Esophagus squamous epithelium (tissue), 5 donors: ENCODE measurements at places on chromosomes 4 and X. TPM values are rescaled to one million over a fixed set of nuclear protein-coding genes. Genes with fewer than 3 reads are reported as not detected.

DNA sequence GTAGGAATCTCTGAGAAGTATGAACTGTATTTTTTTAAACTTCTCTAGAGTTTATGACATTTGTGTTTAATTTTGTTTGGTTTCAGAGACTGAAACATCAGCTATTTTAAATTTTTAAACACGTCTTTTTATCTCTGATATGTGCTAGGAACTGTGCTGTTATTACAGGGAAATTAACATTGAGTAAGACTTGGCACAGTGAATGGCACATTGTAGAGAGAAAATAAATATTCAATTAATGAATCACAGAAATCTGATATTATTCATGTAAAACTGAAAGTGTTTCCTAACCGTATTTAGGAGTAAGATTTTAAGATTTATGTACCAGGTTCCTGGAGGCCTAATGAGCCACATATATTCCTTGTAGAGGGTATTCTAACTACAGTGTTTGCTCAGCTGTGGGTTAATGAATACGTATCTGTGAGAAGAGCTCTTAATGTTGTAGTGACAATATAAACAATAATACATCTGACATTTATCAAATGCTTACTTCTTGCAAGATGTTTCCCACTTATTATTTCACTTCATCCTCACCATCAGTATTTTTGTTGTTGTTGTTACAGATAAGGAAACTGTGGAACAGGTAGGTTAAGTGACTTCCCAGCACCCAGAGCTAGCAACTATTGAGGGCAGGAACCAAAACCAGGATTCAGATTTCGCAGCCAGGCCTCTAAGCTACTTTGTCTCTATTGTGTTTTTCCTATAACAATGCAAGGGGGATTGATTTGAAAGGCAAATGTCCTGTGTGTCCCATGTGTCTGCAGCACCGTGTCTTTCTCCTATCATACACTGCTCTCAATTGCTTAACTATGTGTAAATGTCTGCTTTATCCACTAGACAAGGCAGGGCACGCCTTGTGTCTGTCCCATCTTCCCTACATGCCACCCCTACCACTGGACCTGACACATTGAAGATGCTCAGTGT is 121.1 kb upstream of the FAM9C start:
- no peak for DNase-seq

DNA sequence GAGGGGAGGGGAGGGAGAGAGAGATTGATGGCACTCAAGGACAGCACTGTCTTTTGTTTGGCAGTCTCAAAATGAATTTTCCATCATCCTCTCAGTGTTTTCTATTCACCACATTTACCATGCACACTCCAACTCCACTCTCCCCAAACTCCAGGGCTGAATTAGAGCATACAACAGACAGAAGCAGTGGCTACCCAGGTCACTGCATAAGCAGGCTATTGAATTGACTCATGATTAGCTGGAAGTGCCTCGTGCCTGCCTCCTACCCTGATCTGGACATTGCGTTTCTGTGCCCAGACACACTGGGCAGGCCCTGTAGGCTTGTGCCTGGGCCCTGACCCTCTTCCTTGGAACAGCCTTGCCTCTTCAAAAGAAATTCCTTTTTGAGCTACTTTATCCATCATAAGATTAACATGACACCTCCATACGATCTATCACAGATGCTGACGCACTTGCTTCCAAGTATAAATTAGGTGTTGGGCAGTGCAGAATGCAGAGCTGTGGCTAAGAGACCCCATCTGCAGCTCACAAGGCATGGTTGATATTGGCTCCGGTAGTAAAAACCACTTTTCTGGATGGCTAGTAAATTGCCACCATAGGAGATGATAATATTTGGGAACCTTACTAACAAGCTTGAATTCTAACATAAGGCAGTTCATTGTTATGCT is 752.9 kb downstream of the RPA4 start:
- DNase-seq: no peak

DNA sequence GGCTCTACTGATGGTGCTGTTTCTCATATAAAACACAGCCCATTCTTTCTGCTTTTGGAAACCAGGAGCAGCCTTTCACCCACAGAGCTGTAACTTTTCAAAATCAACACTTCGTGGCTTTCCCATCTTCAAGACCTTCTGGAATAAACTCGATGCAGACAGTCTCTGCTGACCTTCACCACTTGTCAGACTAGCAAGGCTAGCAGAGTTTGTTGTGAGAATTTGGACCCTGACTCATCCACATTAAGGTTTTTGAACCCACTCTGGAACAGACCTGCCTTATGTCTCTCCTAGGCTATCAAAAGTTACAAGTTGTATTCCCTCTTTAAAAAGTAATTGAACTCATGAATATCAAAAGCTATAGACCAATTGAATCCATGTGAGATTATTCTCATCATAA is 88.6 kb downstream of the MAML3 start:
- DNase-seq: no peak

DNA sequence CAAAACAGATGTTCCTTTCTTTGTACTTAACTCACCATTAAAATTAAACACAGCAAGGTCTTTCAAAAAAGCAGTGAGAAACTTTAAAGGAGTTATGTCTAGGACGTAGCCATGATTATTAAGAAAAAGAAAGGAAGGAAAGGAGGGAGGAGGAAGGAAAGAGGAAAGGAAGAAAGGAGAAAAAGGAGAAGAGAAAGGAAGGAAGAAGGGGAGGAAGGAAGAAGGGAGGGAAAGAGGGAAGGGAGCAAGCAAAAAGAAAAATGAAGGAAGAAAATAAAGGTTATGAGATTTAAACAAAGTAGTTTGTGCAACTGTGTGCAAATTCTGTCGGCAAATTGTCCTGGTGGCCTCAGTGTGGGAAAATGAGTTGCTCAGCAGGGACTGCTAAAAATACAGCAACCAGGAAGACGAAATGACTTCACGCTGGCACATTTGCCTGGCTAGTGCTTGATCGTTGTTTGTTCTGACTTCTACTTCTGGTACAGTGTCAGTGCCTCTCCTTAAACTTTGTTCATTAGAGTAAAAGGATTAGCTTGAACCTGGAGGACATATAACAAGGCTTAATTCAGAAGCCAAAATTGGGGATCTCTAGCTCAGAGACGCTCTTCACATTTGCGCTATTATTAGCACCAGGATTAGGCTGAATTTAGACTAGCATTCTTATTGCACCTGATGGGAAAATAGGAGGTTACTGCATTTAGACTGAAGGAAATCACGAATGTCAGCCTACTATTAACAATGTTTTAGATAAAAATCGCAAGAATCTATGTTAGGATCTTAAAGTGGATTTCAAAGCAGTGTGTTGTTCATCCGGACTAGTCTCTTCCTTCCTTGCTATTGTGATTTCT is 81.2 kb downstream of the DCK start:
- no peak for DNase-seq

The SLC9B2 gene
- total RNA-seq: 5.0 TPM

DNA sequence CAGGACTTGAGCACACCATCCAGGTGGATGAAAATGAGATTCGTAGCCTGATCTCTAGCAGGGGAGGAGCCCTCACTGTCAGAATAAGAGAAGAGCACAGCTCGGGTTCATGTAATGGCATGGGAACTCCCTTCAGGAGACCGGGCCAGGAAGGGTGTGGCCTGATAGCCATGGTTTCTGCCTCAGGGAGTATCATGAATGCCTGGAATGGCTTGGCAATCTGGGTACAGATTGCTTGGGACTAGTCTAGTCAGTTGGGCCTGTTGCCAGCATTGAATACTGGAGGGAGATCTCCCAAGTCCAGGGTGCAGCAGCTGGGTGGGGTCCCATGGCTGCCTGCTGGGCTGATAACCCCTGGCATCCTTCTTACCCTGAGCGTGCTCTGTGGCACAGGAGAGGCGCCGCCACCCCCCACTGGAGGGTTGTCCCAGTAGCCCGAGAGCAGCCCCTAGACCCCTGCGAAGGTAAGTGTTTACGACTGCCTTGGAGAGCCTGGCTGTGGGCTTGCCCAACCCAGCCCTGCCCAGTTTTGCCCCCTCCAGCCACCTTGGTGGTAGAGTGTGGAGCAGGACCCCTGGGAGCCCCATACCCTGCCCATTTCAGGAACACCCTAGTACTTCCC is 298.8 kb downstream of the TEX13A start:
- DNase-seq: no peak

- DNase-seq: no peak
Observed at GRCh38 chrX:13009273-13009672, 34.4 kb downstream of the TMSB4X start.

The NDST3 gene
- total RNA-seq: not detected

The FRAS1 gene
- total RNA-seq: 11.4 TPM

DNA sequence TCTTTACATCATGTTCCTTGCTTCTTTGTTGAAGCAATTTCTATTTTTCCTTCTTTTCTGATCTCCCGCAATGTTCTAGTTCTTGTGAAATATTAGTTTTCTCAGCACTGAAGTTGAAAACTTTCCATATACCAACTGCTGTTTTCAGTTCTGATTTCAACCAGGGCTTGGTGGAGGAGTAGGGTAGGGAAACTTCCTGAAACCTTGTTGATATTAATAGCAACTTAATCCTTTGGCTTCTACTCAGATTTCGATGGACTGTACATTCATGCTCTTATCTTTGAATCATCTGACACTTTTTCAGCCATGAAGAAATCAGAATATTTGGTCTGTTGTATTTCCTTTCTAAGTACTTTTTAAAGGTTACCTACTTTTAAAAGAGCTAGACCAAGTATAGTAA is 315.8 kb downstream of the RPA4 start:
- DNase-seq: no peak

- no peak for DNase-seq
Observed at GRCh38 chr4:76594173-76594572, 159.1 kb downstream of the SHROOM3 start.

GRCh38 chr4:42133006-42133405 is 19.4 kb downstream of the BEND4 start:
- no peak for DNase-seq

DNA sequence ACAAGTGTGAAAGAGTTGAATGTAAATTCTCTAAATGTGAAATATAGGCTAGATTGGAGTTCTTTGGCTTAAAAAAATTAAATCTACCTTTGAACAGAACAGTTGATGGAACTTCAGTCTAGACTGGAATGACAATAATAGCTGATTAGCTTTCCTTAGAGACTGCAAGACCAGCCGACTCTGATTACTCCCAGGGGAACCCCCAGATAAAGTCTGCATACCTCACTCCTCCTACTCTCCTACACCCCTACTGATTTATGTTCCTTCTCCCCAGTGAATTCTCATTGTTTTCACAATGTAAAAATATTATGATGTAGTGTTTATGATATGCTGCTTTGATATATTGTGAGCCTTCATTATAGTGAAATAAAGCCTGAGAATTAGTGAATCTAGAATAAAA is 241.3 kb downstream of the CFAP299 start:
- no peak for DNase-seq

DNA sequence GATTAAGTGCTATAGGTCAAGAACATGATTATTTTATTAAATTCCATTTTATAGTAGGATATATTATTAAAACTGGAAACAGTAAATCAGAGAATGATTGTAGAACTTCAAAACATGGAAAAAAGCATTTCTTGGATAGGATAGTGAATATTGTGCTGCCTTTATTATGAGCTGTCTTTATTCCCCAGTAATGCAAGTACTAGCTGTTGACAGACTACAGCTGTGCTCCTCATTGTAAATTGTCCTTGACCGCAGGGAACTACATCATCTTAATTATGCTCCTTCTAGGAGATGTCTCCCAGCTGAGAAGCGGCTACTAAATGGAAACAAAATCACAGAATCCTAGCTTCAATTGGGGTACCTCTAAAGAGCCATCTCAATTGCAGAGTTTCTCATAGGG is 1457.2 kb upstream of the PCDH7 start:
- no peak for DNase-seq

- DNase-seq: no peak
Observed at GRCh38 chrX:19560611-19561010, 45.3 kb upstream of the MAP3K15 start.

GRCh38 chr4:141041021-141041476 is 92.2 kb downstream of the RNF150 start:
- DNase-seq: no peak

The INTU gene
- total RNA-seq: 6.3 TPM

DNA sequence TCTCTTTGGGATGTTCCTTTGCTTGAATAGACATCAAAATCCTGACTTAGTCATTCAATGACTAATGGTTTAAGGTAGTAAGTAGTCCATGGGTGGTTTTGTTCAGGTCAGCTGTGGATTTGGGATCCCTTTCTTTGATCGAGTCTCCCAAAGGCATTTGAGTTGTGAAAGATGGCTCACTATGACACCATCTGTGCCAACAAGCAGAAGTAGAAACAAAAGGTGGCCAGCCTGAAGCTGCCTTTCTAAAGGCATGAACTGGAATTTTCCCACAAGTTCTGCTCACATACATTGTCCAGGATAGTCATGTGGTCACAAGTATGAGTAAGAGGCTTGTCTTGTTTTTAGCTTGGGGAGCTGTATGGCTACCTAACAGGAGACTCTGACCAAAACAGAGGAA is 129.9 kb downstream of the CCNG2 start:
- DNase-seq: no peak

GRCh38 chr4:22235698-22236097 is 280.2 kb downstream of the ADGRA3 start:
- no peak for DNase-seq

The USP38 gene
- total RNA-seq: 19.5 TPM

The FAM53A gene
- total RNA-seq: 0.53 TPM

The TCP11X2 gene
- total RNA-seq: not detected

DNA sequence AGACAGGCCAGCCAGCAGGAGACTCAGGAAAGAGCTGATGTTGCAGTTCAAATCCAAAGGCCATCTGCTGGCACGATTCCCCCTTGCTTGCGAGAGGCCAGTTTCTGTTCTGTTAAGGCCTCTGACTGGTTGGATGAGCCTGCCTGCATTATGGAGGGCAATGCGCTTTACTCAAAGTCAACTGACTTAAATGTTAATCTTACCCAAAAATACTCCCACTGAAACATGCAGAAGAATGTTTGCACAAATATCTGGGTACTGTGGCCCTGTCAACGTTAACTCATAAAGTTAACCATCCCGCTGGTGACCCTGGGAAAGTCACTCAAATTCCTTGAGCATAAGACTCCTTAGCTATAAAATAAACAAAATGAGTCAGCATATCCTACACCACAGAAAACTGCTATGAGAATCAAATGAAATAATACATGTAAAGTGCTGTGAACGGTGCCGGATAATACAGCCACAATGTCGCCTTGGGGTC is 326.4 kb downstream of the EVC2 start:
- no peak for DNase-seq

GRCh38 chr4:122914292-122914904 is 8.0 kb downstream of the NUDT6 start:
- no peak for DNase-seq

The NSG1 gene
- total RNA-seq: 32.9 TPM

DNA sequence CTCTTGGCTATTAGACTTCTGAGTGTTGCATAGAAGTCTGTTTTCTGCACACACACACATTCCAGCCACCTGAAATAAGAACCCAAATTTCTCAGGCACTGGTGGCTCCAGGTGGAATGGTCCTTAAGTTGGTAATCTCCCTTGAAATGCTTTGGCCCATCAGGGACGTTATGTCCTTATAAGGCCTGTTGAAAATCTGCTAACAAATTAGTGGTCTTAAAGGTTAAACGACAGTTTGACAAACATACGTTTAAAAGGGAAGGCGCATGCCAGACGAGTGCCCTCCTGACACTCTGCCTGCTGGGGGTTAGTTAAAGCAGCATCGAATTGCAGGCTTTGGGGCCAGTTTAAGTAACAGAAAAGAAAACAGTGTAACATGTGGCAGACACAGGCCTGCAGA is 125.0 kb downstream of the TBX22 start:
- DNase-seq: no peak

The TRIM2 gene
- total RNA-seq: 18.9 TPM

The TRIML2 gene
- total RNA-seq: not detected

- DNase-seq: no peak
Observed at GRCh38 chr4:59553721-59554091, 1646.4 kb upstream of the ADGRL3 start.

GRCh38 chrX:14355556-14355955 is 173.8 kb upstream of the GLRA2 start:
- DNase-seq: no peak

- DNase-seq: no peak
Observed at GRCh38 chr4:139509727-139510410, 46.1 kb downstream of the SETD7 start.
